ENCODE measurements at places on chromosomes 2 and 18.

DNA sequence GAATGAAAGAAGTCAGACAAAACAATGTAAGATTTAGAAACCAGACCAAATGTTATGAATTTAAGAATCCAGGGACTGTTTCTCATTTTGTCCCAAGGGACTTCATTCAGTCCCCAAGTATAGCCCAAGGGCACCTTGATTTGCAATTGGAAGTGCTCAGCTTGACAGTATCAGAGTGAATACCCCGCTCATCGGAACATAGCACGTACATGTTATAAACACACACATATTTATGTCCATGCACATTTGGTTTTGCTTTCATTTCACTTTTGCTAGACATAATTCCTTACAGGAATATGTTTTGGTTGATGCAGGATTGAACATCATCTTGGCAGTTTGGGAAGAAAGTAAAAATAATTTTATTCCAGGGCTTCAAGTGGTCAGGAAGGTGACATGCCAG, 100.2 kb downstream of the PID1 start:
- no peak for DNase-seq

GRCh38 chr2:33430856-33431255, 45.6 kb upstream of the RASGRP3 start:
- DNase-seq = no peak

DNA sequence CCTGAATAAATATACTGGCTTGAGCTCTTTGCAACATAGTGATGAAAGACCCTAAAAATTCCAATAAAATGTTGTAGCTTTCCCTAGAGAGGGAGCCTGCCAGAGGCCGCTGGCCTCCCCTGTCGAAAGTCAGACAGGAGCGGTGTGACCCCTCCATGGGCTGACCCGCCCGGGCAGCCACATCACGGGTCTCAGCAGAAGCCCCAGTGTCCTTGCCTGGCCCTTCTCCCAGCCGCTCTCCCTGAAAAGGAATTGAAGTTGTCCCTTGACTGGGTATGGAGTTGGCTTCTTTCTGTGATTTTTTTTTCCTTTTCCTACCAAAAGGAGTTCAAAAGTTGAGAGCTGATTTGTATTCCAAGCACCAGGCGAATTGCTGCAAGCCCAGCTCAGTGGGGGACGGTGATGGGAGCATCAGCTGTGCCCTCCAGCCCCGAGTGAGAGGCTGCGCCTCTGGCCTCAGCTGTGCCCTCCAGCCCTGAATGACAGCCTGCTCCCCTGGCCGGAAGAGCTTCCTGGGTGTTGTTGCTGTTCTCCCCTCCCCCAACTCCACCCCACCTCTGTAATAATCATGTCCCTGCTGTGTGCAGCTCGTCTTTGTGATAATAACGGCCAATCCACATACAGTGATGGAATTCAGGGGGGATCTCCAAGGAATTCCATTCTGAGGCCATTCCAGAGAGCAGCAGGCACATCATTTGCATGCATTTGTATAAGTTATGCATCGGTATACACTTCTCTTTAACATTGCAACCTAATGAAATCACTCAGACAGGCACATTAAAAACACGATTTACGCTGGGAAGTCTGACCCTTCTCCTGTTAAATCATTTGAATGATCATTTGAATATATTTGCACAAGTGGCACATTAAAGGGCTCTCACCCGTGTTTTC, 501.0 kb downstream of the EIPR1 start:
- DNase-seq = no peak

DNA sequence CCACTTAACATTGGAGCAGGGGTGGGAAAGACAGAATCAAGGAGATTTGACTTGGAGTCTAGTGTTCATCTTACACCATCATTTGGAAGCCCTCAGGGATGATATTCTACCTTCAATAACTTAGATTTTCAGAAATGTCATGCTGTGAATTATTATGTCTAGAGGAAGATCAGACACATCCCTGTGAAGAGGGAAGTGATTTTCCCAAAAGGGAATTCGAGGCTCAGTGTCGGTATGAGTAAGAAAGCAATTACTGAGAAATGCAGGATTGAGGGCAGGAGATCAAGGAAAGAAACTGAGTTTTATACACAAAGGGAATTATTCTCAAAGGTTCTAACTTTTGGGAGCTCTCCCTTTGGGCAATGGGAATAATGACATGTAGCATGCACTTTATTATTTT, 25.6 kb upstream of the ATIC start:
- no peak for DNase-seq

GRCh38 chr2:127343277-127343676, 44.5 kb downstream of the MAP3K2 start:
- no peak for DNase-seq

- no peak for DNase-seq
These were observed 44.4 kb upstream of the CCDC68 start for GRCh38 chr18:55003695-55004094.

DNA sequence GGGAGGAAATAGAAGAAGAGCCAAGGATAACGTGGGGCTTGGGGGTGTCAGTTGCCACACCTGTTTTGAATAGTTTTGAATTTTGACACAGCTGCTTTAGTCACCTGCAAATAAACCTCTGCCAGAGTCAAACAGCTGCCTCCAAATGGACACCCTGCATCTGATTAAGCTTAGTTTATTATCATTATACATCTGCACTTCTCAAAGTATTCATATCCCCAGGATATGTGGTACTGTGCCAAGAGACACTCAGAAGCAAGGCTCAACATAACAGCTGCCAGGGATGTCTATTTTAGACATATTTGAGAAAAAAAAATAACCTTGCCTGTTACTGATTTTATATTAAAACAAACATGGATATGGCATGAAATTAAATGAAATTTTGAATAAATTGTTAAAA, 122.5 kb upstream of the WDR75 start:
- DNase-seq = no peak

- no peak for DNase-seq
These were observed 17.4 kb upstream of the ACKR3 start for GRCh38 chr2:236552212-236552542.

- no peak for DNase-seq
These were observed 35.1 kb upstream of the RASGRP3 start for GRCh38 chr2:33441235-33441810.

- no peak for DNase-seq
These were observed 11.8 kb upstream of the MYL12A start for GRCh38 chr18:3235846-3236245.

DNA sequence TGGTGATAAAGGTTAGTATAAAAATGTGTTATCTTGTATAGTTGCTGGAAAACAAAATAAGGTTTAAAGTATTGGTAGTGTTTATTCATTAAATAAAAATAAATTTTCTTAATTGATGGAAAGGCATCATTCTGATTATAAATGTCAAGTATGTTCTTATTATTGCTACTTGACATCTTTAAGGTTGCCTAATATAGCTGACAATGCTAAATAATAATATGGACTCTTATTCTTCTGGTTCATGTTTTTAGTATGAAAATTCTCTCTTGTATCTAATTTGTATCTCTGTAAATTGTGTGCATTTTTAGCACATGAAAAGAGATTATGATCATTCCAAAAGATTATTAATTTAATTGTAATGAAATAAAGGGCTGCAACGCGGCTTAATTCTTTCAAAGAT, 25.0 kb downstream of the RBM44 start:
- no peak for DNase-seq

DNA sequence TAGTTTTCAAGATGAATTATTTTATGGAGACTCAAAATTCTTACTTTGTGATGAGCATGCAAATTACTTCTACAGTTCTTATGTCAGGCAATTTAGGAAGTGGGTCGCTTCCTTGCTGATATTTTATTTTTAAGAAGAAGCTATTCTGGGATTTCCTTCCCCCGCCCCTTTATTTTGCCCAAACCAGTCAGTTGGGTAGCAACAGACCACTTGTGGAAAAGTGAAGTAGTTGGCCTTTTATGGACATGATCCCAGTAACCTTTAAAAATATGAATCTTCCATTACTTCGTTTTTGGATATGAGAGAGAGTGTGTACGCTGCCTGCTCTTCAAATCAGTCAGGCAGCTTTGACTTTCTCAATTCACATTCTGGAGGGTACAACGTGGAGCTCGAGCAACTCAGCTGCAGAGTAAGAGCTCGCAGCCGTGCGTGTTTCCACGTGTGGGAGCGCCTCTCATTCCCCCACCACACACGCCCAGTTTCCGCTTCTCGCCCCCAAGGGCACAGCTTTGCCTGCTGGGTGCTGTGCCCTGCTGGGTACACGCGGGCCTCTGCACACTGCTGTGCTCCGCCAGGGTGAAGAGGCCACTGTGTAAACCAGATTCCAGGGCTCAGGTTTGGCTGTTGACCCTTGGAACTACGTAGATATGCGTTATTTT, 92.6 kb downstream of the ITGB1BP1 start:
- no peak for DNase-seq

DNA sequence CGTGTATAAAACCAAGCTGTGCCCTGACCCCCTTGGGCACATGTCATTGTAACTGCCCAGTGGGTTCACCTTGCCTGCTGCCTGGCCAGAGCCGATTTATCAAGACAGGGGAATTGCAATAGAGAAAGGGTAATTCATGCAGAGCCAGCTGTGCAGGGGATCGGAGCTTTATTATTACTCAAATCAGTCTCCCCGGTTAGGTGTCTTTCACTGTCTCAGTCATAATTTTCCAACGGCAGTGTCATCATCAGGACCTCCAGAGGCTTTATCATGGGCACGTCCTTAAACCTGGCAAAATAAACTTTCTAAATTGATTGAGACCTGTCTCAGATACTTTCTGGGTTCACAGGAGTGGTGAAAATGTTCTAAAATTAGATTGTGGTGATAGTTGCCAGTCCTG, 29.6 kb upstream of the PGAP1 start:
- DNase-seq = no peak

DNA sequence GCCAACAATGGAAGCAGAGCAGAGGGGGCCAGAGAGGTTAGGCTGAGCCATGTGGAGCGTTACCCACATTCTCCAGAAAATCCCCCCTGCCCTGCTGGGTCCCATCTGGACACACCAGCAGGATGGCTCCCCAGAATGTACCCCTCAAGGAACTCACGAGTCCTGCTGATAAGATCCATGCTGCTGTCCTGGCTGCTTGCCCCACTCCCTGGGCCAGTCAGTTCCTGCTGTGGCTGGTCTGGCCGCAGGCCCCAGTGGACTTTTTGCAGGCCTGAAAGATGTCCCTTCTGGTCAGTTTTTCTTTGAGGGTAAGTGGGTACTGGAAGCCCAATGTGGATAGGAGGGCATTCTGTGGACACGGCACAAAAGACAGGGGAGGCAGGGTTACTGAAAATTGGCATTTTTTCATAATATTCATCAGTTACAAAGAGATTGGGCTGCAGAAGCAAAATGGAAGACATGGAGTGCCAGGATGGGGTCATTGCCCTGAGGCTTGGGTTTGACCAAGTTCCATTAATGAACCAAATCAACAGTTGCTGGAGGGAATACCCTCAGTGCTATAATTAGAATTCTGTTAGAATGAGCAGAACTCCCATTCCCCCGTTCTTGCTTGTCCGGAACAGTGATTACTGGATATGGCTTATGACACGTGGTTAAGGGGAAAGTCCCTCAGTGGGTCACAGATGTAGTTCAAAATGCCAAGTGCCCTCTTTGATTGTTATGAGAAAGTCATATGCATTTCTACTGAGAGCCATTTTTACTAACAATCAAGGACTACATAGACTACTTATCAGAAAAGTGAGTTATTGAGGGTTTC, 38.7 kb downstream of the SLC4A5 start:
- DNase-seq = no peak

DNA sequence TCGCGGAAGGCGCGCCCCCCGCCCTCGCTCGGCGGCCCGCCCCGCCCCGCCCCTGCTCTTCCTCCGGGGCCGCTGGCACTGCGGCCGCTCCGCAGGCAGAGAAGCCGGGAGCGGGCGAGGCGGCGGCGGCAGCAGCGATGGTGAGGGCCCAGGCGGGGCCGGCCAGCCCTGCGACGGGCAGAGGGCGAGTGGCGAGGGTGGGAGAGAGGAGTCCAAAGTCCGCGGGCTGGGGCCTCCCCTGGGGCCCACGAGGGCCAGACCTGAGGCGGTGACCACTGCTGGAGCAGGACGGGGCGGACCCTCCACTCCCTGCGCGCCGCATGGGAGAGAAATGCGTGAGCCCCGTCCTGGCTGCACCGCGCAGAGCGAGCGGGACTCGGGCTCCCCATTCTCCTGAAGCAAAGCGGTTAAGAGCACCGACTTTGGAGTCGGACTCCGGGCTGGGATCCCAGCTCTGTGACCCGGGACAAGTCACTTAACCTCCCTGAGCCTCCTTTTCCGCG, at the start of gene VAMP5:
Gene VAMP5 (plus strand): TSS at position 78 of the 503 bp plus-strand sequence. CDS start 60 bp downstream, at position 138.
- no peak for DNase-seq

DNA sequence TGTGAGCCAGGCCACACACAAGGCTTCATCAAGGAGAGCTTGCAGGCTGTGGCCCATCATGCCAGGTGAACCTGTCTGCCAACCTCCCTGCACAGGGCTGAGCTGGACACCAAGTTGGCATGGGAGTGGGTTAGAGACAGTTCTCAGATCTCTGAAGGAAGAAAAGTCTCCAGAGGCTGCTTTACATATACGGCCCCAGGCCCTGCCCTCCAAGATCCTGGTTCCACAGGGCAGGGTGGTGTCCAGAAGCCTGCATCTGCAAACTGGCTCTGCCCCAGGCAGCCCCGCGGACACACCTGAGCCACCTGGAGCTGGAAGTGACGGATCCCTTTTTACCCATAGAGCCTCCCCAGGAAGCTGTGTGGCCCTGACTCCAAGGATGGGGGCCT, 24.2 kb upstream of the HES6 start:
- no peak for DNase-seq

DNA sequence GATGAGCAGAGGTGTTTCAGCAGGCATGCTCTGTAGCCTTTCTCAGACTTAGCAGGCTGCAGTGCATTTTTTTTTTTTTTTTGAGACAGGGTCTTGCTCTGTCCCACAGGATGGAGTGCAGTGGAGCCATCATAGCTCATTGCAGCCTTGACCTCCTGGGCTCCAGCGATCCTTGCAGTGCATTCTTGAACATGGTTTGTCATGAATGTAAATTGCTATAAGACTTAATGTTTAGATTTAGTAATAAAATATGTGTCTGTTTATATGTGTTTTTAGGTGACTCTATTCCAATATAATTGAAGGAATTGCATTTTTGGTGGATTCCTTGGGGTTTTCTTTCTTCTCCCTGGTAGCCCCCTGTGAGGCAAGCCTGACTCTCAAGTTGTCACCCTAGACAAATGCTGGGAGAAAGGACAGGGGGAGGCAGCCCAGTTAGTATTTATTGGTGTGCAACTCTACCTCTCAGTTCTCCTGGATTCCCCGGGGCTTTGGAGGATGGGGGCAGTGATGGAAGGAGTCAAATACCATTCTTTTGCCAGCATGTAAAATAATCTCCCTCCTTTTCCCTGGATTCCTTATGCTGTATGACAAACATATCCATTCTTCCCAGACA, 22.7 kb downstream of the LYPD6B start:
- no peak for DNase-seq

GRCh38 chr2:214796911-214797310, 12.6 kb downstream of the BARD1 start:
- no peak for DNase-seq

GRCh38 chr2:100588071-100588786, 25.4 kb downstream of the PDCL3 start:
- no peak for DNase-seq

- DNase-seq = no peak
These were observed 62.8 kb downstream of the DTNA start for GRCh38 chr18:34772887-34773286.
